ENCODE measurements at places on chromosomes 3 and 15.

DNA sequence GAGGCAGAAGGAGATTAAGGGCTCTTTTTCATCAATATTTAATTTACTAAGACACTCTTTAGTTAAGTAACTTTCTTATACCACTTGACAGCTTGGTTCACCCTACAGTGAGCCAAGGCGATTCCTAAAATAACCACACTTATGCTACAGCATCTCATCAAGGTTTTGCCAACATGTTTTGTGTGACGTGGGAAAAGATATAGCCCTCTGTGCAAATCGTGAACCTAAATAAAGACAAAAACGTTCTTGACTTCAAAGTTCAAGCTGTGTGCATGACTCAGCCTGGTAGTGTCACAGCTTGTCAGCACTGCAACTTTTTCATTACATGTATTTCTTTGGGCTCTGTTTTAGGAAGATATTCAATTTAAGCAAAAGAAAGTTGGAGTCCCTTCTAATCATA lies 297.0 kb upstream of the EPHA3 start:
- DNase-seq: no peak

GRCh38 chr3:104750581-104750980 lies 616.1 kb upstream of the ALCAM start:
- no peak for DNase-seq

GRCh38 chr3:121677141-121677540 lies 16.4 kb upstream of the HCLS1 start:
- no peak for DNase-seq

GRCh38 chr3:47394140-47394870 lies 13.5 kb downstream of the PTPN23 start:
- DNase-seq: no peak

DNA sequence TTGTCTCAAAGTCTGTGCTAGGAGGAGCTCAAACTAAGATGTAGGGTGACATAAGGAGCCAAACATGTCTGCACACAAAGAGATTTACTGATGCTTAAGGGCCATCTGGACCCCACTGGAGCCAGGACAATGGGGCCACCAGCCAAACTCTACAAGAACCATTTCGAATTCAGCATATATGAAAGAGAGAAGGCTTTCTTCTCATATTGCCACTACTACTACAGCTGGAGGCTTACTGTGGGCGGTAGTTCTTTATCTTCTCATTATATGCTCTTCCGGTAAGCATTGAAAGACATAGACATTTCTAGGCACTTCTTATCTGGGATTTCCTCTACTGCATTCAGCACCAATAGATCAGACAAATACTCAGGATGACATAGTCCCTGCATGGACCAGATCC lies 404.4 kb upstream of the PROK2 start:
- DNase-seq: no peak

- DNase-seq: no peak
Observed at GRCh38 chr3:24229468-24230221, 265.0 kb downstream of the THRB start.

GRCh38 chr3:37997342-37997741 lies 6.8 kb downstream of the VILL start:
- DNase-seq: no peak

DNA sequence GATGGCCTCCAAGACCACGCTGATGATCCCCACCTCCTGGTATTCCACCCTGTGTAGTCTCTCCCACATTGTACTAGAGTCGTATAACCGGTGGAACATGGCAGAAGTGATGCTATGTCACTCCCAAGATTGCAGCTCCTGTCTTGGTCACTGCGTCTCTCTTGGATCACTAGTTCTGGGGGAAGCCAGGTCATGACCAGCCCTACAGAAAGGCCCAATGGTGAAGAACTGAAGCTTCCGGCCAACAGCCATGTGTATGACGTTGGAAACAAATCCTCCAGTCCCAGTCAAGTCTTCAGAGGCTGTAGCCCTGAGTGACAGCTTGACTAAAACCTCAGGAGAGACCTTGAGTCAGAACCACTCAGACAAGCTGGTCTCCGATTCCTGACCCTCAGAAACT lies 61.9 kb upstream of the FNDC3B start:
- DNase-seq: no peak

GRCh38 chr3:128319741-128320141 lies 146.9 kb downstream of the DNAJB8 start:
- no peak for DNase-seq

- peak; percentile 47 for DNase-seq
Observed at GRCh38 chr15:41558400-41559238, at the start of gene TYRO3. Gene TYRO3 (plus strand): TSS chr15:41559212. CDS start chr15:41559258, 46 bp downstream.

GRCh38 chr3:24589513-24589851 lies 94.8 kb upstream of the THRB start:
- no peak for DNase-seq

DNA sequence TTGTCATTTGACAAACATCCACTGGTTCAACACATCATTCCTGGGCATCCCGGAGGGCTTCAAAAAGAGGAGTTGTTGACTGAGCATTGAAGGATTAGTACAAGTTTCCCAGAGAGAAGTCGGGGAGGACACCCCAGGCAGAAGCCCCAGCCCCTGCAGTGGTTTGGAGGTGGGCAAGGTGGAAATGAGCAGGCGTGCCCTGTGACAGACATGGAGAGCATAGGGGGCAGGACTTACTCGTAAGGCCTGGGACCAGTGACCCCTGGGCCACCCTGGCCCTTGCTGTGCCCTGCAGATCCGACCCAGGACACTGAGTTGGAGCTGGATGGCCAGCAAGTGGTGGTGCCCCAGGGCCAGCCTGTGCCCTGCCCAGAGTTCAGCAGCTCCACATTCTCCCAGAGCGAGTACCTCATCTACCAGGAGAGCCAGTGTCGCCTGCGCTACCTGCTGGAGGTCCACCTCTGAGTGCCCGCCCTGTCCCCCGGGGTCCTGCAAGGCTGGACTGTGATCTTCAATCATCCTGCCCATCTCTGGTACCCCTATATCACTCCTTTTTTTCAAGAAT lies 5.9 kb downstream of the PARP3 start:
- no peak for DNase-seq

DNA sequence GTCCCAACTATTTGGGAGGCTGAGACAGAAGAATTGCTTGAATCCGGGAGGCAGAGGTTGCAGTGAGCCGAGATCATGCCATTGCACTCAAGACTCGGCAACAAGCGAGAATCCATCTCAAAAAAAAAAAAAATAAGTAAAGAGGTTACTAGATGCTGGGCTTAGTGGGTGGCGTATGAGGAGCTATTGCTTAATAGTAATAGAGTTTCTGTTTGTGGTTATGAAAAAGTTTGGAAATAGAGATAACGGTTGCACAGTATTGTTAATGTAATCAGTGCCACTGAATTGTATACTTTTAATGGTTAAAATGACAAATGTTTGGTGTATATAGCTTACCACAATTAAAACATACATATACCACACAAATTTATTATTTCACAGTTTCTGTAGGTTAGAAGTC lies 14.7 kb upstream of the HHATL start:
- DNase-seq: no peak

DNA sequence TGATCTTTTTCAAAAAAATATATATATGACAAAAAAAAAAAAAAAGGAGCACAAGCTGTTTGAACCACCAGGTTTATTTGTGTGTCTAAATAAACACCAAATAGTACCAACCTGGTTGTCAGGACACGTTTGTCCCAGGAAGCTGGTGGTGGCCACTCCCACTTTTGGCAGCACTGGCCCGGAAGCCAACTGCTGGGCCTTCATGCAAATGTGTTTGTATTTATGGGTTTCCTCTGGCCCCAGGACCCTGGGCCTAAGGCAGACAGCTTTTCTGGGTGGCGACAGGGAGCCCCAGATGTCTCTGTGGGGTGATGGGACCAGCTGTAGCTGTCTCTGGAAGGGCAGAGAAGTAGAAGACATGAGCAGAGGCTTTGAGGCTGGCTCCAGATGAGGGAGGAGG lies 31.6 kb downstream of the PRKCD start:
- DNase-seq: no peak

DNA sequence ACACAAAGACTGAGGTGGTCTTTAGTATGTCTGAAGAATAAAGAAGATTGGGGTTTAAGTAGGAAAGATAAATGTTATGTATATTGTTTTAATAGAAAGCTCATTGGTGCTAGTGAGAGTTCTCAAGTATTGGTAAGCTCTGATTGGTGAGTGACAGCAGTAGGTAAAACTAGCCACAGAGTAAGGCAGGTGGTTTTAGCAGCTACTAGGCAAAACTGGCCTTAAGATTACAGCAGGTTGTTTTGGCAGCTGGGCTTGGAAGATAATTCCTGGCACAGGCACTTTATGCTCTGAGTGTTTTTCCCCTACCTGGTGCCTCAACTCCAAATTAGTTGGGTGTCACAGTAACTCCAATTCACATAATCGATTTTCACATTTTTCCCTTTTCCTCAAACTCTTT lies 66.3 kb downstream of the STAG1 start:
- DNase-seq: no peak

GRCh38 chr3:108500728-108501127 lies 9.7 kb downstream of the MYH15 start:
- no peak for DNase-seq

- DNase-seq: no peak
Observed at GRCh38 chr15:98957655-98958054, 49.9 kb downstream of the PGPEP1L start.

- DNase-seq: no peak
Observed at GRCh38 chr3:64467255-64467944, 220.4 kb downstream of the ADAMTS9 start.

DNA sequence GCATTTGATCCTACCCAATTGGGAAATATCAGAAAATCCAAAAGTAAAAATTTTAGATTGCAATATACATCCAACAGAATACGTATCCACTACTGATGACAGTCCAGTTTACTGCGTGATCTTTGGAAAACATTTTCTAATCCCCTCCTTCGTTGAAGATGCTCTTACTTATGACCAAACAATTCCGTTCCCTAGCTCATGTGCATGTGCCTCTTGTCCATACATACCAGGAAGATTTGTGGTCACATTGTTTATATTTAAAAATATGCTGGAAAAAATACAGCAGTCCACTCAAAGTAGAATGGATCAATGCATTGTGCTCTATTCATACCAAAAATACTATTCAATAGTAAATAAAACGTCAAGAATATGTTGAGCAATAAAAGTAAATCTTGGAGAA lies 135.3 kb downstream of the CHL1 start:
- no peak for DNase-seq

- DNase-seq: no peak
Observed at GRCh38 chr15:67521783-67522568, 1.0 kb downstream of the C15orf61 start.

DNA sequence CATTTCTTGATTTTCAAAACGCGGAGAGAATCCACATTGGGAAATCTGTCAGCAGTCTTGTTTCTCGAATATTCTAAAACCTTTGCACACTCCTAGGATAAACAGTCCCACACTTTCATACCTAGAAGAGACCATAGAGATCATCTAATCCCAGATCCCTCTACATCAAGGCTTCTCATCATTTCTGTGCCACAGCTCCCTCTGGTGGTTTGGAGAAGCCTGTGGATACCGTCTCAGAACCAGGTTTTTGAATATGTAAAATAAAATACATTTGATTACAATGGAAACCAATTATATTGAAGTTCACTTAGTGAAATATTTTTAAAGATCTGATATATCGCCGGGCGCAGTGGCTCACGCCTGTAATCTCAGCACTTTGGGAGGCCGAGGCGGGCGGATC lies 211.9 kb upstream of the GOLGA6L4 start:
- no peak for DNase-seq

DNA sequence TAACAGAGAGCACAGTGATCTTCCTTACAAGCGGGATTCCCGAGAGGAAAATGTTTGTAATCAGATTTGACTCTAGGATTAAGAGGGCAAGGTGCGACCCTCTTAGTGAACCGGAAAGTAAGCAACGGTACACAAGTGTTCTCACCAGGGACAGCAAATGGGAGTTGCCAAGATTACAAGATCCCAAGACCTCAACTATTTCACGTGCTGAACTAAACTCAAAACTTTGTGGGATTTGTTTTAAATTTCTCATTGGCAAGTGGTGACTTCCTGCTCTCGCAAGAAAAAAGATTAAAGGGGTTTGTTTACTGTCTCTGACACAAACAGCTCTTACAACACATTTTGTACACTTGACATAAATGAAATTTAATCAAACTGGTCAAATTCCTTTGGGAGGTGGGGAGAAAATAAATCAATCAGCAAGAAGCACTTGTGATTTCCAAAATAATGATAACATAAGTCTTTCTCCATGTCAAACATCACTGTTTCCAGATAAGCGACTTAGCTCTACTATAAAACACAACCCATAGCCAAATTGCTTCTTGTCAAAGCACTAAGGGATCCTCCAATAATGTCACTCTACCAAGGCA lies 2.2 kb upstream of the PGPEP1L start:
- no peak for DNase-seq

DNA sequence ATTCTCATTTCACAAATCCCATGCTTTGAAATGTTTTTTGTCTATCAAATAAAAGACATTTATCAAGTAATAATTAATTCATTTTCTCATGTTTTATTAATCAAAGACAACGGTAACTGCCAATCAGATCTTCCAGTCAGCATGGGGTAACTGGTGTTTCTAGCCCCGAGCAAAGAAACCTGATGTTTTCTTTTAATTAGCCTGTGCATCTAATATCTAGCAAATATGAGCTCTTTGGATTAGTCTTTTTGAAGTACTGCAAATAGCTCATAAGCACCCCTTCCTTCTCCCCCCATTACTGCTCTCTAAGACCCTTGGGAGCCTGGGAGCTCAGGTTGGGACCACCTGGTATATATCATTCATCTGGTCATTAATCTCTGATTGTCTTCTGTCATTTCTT lies 43.1 kb upstream of the SRGAP3 start:
- DNase-seq: no peak

GRCh38 chr15:45827275-45827674 lies 192.4 kb downstream of the SQOR start:
- DNase-seq: no peak

DNA sequence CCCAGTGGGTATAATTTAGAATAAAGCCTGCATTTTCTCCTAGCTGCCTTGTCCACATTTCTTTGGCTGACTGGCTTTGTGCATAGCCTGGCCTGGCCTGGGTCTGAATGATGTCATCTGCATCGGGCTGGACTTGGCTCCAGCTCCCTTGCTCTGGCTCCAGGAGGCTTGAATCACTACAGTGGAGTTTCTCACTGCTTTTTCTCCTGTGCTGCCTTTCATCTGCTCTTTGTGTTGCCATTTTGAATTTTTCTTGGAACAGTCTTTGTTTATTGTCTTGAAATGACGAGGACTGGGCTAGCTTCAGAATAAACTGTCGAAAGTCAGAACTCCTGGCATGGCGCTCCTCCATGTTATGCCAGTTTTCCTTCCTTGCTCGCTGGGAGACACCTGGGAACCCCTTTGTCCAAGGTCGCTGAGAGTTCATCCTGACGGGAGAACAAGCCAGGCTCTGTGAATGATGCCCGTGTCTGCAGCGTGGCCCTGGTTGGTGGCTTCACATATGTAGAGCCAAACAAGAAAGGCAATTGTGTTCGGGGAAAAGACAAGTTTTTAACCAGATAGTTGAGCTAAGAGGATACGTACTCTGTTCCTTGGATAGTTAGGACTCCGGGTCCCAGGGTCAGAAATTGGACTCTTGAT lies 258.9 kb downstream of the PDZRN3 start:
- DNase-seq: no peak

- DNase-seq: no peak
Observed at GRCh38 chr3:9247941-9248521, 1.4 kb downstream of the SRGAP3 start.
